ENCODE measurements at places on chromosomes 12 and 14.

GRCh38 chr12:38411946-38412345, 95.4 kb downstream of the ALG10B start:
- H3K4me3 ChIP-seq, result no peak overlapping the region
- H3K27ac ChIP-seq, result no peak overlapping the region
- DNase-seq, result no peak
- H3K4me1 ChIP-seq, result no peaks in the 10 kb centered on the region

- no peak for DNase-seq
- no peak overlapping the region for H3K27ac ChIP-seq
- peaks cover 20% of the 10 kb centered on the region for H3K4me1 ChIP-seq
- H3K27me3 ChIP-seq, result no peaks in the 10 kb centered on the region
These were observed 105.4 kb downstream of the NCOR2 start for GRCh38 chr12:124461851-124462623.

GRCh38 chr12:119399301-119399700, 64.8 kb downstream of the CCDC60 start:
- H3K27ac ChIP-seq, result no peak overlapping the region
- H3K4me1 ChIP-seq, result no peaks in the 10 kb centered on the region
- DNase-seq, result no peak
- no peaks in the 10 kb centered on the region for H3K36me3 ChIP-seq

DNA sequence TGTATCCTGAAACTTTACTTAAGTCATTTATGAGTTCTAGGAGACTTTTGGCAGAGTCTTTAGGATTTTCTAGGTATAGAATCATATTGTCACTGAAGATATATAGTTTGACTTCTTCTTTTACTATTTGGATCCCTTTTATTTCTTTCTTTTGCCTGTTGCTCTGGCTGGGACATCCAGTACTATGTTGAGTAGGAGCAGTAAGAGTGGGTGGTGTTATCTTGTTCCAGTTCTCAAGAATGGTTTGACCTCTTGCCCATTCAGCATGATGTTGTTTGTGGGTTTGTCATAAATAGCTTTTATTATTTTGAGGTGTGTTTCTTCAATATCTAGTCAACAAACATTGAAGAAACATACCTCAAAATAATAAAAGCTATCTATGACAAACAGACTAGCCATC, 35.0 kb downstream of the LIN7A start:
- no peaks in the 10 kb centered on the region for H3K27me3 ChIP-seq
- no peak for DNase-seq
- no peak overlapping the region for H3K27ac ChIP-seq
- H3K4me1 ChIP-seq, result no peaks in the 10 kb centered on the region
- no peaks in the 10 kb centered on the region for H3K36me3 ChIP-seq
- no peak overlapping the region for H3K4me3 ChIP-seq

GRCh38 chr14:22981090-22981875, 1.1 kb downstream of the AJUBA start:
- H3K27ac ChIP-seq, result peak overlapping the region; percentile 53
- peaks cover 76% of the 10 kb centered on the region for H3K4me1 ChIP-seq
- peak; percentile 25 for DNase-seq
- H3K36me3 ChIP-seq, result no peaks in the 10 kb centered on the region
- H3K4me3 ChIP-seq, result peak overlapping the region; percentile 75
- H3K27me3 ChIP-seq, result no peaks in the 10 kb centered on the region

GRCh38 chr14:78307671-78308070, 137.5 kb downstream of the NRXN3 start:
- no peak overlapping the region for H3K27ac ChIP-seq
- no peak overlapping the region for H3K4me3 ChIP-seq
- no peak for DNase-seq

GRCh38 chr14:94009767-94010166, 12.7 kb downstream of the CCDC197 start:
- no peaks in the 10 kb centered on the region for H3K27me3 ChIP-seq
- no peak for DNase-seq
- no peaks in the 10 kb centered on the region for H3K36me3 ChIP-seq
- H3K27ac ChIP-seq, result no peak overlapping the region
- no peaks in the 10 kb centered on the region for H3K4me1 ChIP-seq
- no peak overlapping the region for H3K4me3 ChIP-seq

DNA sequence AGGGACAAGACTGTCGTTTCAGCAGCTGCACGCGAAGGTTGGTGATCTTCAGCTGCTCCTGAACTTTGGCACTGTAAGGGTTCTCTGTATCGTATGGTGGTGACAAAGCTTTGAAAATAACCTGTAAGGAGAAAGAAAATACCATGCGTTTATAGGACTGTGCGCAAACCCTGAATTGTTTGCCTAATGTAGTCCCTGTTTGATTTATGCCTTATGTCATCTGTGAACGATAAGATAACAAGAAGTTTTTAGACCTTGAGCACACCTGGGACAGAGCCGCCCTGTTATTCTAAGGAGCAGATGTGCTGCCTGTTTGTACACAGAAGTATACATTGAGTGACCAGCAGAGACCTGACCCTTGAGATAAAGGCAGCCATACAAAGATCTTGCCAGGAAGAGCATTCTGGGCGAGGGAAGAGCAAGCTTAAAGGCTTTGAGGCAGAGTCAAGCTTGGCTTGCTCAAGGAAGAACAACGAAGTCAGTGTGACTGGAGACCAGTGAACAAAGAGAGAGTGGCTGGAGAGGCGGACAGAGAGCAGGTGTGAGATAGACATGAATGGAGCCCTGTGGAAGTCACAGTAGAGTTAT, 52.4 kb downstream of the NTN4 start:
- H3K27me3 ChIP-seq, result no peaks in the 10 kb centered on the region
- peaks cover 12% of the 10 kb centered on the region for H3K36me3 ChIP-seq
- H3K4me3 ChIP-seq, result no peak overlapping the region
- peak overlapping the region; percentile 94 for H3K27ac ChIP-seq

GRCh38 chr12:30822385-30823155, 67.8 kb upstream of the CAPRIN2 start:
- DNase-seq, result peak; percentile 80
- peaks cover 23% of the 10 kb centered on the region for H3K4me1 ChIP-seq
- peak overlapping the region; percentile 37 for H3K4me3 ChIP-seq
- H3K27ac ChIP-seq, result peak overlapping the region; percentile 60

GRCh38 chr14:37668646-37669045, 73.2 kb downstream of the TTC6 start:
- no peak for DNase-seq
- no peak overlapping the region for H3K4me3 ChIP-seq
- H3K27me3 ChIP-seq, result no peaks in the 10 kb centered on the region
- H3K36me3 ChIP-seq, result no peaks in the 10 kb centered on the region
- no peak overlapping the region for H3K27ac ChIP-seq

DNA sequence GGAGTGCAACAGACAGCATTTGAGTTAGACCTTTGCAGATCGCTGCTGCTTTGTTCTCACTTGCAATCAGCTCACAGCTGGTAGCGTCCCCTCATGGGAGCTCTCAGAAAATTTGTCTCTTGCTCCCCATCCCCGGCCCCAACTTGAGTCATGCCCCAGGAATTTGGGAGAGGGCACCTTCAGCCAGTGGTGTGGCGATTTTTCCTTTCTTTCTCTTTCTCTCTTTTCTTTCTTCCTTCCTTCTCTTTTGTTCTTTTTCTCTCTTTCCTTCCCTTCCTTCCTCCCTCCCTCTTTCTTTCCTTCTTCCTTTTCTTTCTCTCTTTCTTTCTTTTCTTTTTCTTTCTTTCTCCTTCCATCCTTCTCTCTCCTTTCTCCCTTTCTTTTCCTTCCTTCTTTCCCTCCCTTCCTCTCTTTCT, 34.2 kb upstream of the MAP1LC3B2 start:
- no peak overlapping the region for H3K4me3 ChIP-seq
- DNase-seq, result no peak
- peaks cover 25% of the 10 kb centered on the region for H3K27me3 ChIP-seq
- H3K27ac ChIP-seq, result no peak overlapping the region
- H3K36me3 ChIP-seq, result no peaks in the 10 kb centered on the region

DNA sequence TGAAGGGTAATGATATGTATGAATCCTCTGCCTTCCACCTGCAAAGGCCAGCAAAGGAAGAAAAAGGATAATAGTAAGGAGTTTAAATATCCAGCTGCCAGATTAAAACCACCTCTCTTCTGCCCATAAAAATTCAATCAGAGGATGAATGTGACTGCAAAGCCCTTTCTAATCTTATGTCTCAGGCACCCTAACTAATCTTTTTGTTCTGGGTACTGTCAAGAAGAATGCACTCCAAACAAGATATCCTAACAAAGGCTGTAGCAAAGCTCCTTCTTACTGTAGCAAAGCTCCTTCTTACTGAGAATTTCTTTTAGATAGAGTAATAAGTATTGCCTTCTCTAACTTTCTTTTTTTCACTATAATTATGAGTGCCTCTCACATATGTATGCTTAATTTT, 91.8 kb downstream of the ST8SIA1 start:
- H3K4me3 ChIP-seq, result no peak overlapping the region
- H3K4me1 ChIP-seq, result no peaks in the 10 kb centered on the region
- no peaks in the 10 kb centered on the region for H3K27me3 ChIP-seq
- DNase-seq, result no peak

DNA sequence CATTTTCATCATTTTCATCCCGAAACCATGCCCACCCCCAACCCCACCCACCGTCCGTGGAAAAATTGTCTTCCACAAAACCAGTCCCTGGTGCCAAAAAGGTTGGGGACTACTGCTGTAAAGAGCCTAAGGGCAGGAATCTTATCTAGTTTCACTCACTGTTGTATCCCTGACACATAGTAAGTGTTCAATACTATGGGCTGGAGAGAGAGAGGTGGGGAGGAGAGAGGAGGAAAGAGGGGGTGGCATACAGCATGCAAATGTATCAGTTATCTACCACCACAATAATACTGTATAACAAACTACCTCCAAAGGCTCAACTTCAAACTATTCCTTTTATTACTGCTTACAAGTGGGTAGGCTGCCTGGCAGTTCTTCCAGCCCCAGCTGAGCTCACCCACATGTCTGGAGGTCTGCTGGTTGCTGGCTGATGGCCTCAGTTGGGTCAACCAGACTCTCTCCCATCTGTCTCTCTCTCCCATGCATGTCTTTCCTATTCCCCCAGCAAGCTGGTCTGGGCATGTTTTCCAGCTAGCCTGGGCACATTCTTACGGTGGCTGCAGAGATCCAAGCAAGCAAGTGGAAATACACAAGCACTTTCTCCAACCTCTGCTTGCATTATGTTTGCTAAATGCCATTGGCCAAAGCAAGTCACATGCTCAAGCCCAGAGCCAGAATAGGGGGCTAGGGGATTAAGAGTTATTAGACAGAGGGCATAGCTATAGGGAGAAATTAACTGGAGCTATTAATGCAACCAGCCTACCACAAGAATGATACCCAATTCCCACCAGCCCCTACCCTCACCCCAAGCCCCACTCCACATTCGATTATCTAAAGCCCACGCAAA, 31.6 kb upstream of the FICD start:
- H3K27ac ChIP-seq, result no peak overlapping the region
- H3K4me3 ChIP-seq, result no peak overlapping the region
- H3K36me3 ChIP-seq, result no peaks in the 10 kb centered on the region
- H3K4me1 ChIP-seq, result no peaks in the 10 kb centered on the region
- peaks cover 7% of the 10 kb centered on the region for H3K27me3 ChIP-seq

DNA sequence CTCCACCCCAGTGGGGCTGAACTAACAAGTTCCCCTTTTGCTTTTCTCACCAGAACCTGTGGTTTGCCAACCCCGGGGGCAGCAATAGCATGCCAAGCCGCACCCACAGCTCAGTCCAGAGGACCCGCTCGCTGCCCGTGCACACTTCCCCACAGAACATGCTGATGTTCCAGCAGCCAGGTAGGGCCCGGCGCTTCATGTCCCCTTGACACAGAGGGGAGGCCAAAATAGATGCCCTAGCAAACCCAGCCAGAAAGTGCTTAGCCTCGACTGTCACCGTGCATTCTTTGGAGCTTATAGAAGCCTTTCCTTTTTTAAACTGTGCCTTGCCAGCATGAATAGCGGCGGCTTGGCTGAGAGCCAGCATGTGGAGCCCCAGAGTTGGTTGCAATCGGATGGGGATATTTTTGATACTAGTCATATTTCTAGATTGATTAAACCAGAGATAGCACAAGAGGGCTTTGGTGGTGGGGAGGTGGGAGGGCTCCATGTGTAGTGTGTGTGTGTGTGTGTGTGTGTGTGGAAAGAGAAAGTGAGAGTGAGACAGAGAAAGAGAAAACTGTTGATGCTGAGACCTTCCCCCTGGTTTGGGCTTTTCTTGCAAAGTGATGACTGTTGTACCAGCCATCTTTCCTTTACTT, 126.1 kb downstream of the GCH1 start:
- H3K36me3 ChIP-seq, result no peaks in the 10 kb centered on the region
- peaks cover 34% of the 10 kb centered on the region for H3K4me1 ChIP-seq

DNA sequence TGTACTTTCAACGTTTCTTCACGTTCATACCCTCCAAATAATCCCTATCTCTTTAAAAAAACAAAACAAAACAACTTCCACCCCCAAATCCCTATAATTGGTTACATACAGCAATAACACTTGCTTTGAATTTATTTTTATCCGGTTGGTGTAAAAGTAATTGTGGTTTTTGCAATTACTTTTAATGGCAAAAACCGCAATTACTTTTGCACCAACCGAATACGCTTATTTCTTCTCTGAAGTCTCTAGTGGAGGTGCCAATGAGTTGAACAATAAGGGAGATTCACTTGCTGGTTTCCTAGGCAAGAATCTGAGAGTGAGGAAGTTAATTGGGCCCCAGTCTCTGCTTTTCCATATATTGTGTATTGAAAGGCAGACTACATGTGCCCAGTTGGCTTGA, 133.3 kb downstream of the DACT1 start:
- no peaks in the 10 kb centered on the region for H3K27me3 ChIP-seq
- no peak overlapping the region for H3K4me3 ChIP-seq
- H3K4me1 ChIP-seq, result no peaks in the 10 kb centered on the region
- no peak overlapping the region for H3K27ac ChIP-seq
- no peak for DNase-seq

GRCh38 chr12:90925562-90925961, 29.4 kb downstream of the CCER1 start:
- no peaks in the 10 kb centered on the region for H3K27me3 ChIP-seq
- no peak overlapping the region for H3K27ac ChIP-seq
- no peaks in the 10 kb centered on the region for H3K4me1 ChIP-seq

- no peak overlapping the region for H3K27ac ChIP-seq
- no peak for DNase-seq
- H3K27me3 ChIP-seq, result no peaks in the 10 kb centered on the region
- peaks cover 6% of the 10 kb centered on the region for H3K36me3 ChIP-seq
- no peaks in the 10 kb centered on the region for H3K4me1 ChIP-seq
- H3K4me3 ChIP-seq, result no peak overlapping the region
These were observed 46.8 kb upstream of the OR5AU1 start for GRCh38 chr14:21202463-21203358.
